ENCODE measurements at places on chromosomes 7 and 10.

DNA sequence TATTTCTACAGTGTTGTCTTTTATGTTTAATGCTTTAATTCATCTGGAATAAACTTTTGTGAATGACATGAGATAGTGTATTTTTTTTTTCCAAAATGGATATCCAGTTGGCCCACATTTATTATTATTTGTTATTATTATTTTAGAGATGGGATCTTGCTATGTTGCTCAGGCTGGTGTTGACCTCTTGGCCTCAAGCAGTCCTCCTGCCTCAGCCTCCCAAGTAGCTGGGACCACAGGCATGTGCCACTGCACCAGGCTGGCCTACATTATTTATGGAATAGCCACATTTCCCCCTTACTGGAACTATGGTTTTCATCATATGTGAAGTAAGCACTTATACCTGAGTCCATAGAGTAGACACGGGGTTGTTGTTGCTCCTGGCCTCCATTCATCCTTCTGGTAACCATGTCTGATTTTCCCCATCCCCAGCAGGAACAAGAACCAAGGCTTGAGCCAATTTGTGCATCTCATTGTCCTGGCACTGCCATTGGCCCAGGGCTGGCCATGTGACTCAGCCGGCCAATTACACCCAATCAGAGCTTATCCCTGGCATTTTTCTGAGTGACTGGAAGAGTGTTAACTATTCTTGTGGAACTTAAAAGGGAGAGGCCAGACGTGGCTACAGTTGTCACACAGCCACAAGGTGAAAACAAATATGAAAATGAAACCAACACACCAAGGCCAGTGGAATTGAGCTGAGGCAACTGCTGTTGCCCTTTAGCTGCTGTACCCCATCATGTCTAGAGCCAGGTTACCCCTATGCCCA, 23.1 kb downstream of the PRF1 start:
- ATAC-seq = no peak

- ATAC-seq = no peak
Observed at GRCh38 chr10:89632824-89633223, 12.2 kb downstream of the PANK1 start.

GRCh38 chr10:3197348-3198003, 24.9 kb upstream of the PITRM1 start:
- peak; percentile 87 for ATAC-seq

GRCh38 chr10:49106451-49106850, 8.9 kb downstream of the VSTM4 start:
- ATAC-seq = no peak

DNA sequence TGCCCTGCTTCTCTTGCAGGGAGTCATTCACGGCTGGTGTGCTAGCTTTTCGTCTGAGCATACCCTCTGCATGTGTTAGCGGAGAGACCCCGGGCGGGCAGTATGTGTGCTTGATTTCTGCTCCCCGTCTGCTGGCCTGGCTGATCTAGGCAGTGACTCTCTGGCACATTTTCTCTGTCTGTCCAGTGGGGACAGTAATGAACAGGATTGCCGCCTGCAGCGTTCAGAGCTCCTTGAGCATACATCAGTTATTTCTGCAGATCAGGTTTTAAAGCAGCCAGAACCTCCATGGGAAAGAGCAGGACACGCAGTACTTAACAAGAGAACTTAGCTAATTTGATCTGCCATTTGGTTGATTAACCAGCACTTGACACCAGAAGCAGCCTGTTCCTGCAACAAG, 242.5 kb downstream of the CELF2 start:
- ATAC-seq = no peak

Data from esophagus mucosa (tissue), 1 donor.